GM10248 (cell line): ENCODE measurements at places on chromosomes 1 and 21.

DNA sequence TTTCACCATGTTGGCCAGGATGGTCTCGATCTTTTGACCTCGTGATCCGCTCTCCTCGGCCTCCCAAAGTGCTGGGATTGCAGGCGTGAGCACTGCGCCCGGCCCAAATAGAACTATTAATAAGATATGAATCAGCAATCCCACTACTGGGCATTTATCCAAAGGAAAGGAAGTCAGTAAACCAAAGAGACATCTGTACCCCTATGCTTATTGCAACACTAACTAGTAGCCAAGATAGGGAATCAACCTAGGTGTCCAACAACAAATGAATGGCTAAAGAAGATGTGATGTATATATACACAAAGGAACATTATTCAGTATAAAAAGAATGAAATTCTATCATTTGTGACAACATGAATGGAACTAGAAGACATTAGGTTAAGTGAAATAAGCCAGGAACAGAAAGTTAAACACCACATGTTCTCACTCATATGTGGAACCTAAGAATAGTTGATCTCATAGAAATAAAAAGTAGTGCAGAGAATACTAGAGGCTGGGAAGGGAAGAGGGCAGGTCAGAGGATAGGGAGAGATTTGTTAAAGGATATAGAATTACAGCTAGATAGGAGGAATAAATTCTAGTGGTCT lies 48.8 kb downstream of the XPR1 start:
- DNase-seq, result no peak

DNA sequence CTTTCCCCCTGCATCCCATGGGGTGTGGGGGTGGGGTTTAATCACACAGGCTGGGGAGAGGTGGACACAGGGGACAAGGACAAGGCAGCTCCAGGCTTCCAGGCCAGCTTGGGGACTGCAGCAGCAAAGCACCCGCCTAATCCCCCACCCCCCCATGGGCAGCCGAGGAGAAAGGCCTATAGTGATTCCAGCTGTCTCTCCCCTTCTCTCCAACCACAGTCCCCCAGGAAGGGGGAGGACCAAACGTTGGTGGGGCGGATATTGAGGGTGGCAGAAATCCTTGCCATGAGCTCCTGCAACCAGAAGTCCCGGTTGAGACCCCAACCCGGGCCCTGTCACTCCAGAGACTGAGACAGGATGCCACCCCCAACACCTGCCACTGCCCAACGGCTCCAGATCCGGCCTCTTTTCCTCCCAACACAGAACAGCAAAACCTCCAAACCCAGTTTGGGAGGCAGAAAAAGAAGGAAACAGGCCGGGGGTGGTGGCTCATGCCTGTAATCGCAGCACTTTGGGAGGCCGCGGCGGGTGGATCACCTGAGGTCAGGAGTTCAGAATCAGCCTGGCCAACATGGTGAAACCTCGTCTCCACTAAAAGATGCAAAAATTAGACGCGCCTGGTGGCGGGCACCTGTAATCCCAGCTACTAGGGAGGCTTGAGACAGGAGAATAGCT lies 1.7 kb downstream of the EPHA2 start:
- no peak for DNase-seq

DNA sequence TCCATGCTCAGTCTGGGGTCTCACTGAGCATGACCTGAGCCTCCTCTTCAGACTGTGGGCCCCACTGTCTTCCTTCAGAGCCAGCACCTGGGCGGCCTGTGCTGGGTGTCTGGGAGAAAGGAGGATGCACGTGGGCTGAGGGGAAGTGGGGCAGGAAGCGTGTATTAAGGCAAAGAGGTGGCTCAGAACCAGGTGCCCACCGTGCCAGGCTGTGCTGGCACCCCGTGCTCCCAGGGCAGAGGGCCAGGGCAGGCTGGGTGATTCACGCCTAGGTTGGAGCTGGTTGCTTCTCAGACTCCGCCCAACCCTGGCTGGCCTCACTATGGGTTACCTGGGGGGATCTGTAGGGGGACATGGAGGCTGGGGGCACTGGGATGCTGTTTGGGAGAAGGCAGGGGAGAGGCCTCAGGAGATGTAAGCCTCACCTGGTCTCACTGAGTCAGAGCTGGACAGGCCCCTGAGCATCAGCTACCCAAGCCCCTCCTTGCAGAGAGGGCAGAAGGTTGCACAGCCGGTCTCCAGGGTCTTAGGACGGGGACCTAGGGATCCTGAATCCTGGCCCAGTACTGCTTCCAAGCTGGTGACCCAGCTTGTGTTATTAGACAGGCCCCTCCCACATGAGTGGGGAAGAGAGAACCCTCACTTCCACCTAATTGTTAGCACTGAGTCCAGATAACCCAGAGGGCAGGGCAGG lies 18.6 kb upstream of the PADI1 start:
- DNase-seq, result no peak

GRCh38 chr1:32878637-32879041 lies 7.7 kb upstream of the HPCA start:
- no peak for DNase-seq

DNA sequence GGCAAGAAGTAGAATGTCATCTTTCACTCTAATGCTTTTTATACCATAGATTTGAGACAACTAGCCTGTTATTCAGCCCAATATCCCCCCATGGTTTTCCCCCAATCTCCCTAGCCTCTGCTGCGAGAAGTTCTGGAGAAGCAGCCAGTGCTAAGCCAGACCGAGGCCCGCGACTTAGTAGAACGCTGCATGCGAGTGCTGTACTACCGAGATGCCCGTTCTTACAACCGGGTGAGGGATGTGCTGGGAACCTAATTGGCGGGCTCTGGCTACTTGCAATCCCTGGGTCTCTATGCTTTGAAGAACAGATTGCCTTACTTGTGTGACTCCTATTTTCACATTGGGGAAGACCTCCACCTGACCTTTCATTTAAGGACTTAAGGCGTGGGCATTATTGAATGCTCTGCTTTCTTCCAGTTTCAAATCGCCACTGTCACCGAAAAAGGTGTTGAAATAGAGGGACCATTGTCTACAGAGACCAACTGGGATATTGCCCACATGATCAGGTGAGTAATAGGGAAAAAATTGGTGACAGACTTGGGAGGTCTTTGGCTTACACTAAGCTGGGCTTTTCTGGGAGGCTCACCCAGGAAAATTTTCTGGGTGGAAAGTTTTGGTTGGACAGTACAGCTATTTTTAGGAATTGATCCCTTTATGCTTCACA lies 1.9 kb downstream of the PSMB4 start:
- no peak for DNase-seq

DNA sequence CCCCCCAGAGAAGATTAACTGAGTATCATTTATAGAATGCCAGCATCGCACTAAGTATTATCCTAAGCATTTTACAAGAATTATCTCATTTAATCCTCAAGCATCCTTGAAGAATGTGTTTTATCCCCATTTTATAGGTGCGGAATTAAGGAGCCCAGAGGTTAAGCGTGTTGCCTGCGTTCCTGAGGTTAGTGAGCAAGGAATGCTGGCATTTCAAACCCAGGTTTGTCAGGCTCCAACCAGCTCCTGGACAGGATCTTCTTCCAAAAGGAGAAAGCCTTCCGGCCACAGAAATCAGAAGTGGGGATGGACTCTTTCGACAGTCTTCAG lies 82.3 kb downstream of the SSBP3 start:
- DNase-seq, result no peak

- DNase-seq, result no peak
These were observed 31.6 kb downstream of the ZMYND12 start for GRCh38 chr1:42424201-42424600.

- DNase-seq, result no peak
These were observed 18.0 kb upstream of the YTHDF2 start for GRCh38 chr1:28718586-28719331.

- no peak for DNase-seq
These were observed 1512.7 kb upstream of the TPTE start for GRCh38 chr21:9008636-9009035.

- no peak for DNase-seq
These were observed 66.8 kb downstream of the OBSCN start for GRCh38 chr1:228274452-228275178.
